ENCODE measurements at places on chromosomes 13 and 19.

DNA sequence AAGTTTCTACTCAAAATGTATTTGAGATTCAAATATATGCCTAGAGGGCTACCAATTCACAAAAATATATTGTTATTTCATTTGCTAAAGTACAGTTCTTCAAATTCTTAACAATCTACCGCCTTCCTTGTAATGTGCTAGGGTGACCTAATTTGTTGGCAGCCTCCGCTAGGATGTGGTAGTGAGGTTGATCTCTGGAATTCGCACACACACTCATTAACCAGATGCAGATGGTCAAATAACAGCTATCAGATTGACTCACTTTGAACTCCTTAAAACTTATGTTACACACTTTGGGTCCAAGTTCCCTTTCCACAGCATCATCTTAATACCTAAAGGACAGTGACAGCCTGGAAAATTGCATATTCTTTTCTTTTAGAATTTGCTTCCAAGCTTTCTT is 367.3 kb downstream of the DCT start:
- peak; percentile 22 for DNase-seq

DNA sequence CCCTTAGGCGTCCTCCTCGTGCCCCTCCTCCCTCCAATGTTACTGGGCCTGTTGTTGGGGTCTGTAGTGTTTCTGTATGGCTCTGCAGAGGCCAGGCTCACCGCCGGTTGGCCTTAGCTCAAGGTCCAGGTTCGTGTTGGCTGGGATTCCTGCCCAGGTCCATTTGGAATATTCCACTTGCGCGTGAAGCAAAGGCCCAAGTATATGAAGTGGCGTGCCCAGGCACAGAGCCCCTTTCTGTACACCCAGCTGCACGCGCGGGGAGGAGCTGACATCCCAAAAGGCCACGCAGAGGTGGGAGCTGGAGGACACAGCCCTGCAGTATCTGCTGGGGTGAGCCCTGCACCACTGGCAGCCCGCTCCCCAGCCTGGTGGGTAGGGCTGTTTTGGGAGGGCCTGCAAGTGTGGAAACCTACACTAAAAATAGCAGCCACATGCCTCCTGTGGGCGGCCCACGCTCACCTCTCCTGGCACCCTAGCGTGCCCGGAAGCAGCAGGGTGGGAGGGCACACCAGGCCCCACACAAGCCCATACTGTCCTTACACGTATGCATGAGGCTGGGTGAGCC is 30.2 kb downstream of the CRTC1 start:
- no peak for DNase-seq

DNA sequence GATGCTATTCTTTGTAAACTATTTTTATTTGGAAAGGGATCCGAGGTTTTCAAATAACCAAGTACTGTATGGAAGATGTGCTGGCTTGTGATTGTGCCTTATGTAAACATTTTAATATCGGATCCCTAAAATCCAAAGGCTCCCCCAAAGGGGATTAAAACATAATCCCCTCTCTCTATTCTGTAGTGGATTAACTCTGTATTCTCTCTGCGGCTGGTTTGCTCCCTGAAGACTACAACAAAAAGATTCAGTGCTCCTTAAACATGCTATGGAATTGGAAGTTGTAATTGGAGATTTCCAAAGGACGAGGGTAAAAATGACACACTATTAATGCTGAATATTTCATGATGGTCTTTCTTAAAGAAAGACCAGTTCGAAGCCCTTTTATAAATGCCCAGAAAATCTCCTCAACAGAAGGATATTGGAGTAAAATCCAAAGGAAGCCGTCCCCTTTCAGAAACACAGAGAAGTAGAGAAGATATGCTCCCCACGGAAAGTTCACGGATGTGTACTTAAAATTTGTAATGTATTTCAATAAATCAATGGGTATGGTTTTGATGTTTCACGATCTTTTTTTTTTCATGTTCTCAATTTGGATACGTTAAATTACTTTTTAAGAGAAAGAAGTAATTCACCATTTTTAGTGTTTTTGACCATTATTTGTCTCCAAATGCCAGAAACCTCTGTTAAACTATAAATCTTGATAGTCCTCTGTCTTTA is 6.5 kb downstream of the MAB21L1 start:
- no peak for DNase-seq

DNA sequence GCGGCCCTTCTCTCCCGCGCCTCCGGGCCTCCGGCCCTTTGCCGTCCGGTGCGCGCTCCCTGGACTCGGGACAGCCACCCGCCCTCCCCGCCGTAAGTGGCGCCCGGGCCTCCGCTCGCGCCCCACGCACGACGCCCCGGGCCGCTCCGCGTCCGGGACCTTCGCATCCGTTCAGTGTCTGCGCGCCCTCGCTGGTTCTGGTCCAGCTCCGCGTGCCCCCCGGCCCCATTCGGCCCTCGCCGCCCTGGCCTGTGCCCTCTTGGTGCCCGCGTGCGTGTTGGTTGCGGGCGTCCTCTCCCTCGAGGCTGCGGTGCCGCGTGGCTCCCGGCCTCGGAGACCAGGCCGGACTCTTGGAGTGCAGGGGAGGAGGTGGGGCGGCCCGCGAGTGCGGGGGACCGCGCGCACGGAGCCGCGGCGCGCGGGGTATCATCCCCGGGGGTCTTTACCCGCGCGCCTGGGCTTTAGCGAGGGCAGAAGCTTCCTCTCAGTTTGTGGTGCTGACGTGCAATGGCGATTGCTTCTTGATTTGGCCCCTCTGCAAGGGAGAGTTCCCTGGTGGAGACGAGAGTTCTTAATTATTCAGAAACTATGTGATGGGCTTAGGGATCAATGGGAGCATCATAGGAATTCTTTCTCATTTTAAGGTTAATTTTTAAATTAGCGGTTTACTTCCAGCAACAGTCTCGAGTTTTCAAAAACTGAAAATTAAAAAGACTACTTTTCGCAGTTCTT is 757 bp downstream of the WASF3 start:
- DNase-seq, result no peak

DNA sequence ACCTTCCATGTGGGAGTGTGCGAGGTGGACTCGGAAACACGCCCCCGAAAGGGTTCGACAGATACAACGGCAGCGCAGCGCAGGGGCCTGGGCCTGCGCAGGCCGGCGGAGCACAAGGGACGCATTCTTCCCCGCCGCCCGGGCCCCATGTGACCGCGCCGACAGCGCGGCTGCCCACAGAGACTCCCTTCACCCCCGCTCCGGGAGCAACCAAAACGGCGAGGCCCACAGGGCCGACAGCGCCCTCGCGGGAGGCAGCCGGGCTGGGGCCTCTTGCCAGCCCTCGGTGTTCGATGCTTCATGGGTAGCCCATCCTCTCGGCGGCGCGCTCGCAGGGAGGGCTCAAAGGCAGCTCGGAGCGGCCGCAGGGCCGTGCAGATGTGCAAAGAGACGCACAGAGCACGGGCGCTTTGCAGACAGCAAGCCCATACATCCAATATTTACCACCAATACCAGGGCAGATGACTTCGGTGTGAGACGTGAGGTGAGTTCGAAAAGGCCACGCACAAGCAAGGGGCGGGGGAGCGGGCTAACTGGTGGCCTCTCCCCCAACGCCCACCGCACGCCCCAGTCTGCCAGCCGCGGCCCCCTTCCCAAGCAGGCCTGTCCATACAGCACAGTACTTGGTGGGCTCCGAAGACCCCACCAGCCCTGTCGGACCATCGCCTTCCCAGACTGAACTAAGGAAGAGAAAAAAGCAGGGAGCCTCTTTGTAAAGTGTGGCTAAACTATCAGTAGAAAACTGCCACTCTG is 89.9 kb downstream of the CRYL1 start:
- DNase-seq, result no peak

Data from right lobe of liver (tissue), 6 donors.